ENCODE measurements at places on chromosomes 1 and 21.

DNA sequence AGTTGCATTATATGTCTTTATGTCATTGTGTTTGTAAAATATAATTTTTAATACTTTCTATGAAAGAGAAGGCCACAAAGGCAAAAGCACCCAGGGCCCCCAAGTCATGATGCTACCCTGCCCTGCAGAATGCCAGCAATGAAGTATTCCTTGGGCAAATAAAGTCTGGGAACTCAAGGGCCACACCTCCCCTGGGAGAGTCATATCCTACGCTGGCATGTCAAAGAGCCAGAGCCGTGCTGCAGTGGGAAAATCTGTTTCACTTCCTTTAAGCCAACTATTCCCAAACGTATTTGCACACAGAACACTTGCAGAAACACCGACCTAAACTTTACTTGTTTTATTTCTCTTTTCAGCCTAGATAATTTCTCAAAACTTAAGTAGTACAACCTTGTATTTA is 98.4 kb upstream of the KAZN start:
- DNase-seq, result no peak

- DNase-seq, result no peak
These were observed 276.0 kb downstream of the MRPL39 start for GRCh38 chr21:25331286-25331685.

- no peak for DNase-seq
These were observed 24.9 kb downstream of the KMO start for GRCh38 chr1:241557031-241557430.

GRCh38 chr1:170789063-170789462 is 125.1 kb downstream of the PRRX1 start:
- no peak for DNase-seq

DNA sequence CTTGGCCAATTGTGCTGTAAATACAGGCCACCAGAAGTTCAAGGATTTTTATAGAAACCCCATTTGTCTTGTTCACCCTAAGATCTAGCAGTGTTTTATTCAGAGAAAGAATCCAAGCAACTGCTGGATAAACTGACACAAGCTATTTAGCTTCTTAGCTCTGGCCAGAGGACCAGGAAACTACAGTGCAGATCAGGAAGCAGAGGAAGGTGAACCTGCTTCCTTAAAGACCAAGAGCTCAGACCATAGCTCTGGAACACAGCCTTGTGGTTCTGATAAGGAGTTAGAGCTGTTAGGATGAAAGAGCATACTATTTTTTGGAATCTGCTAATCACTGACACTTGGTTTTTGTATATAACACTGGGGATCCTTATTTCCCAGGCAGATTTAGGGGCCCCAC is 5.2 kb upstream of the CCDC17 start:
- no peak for DNase-seq

DNA sequence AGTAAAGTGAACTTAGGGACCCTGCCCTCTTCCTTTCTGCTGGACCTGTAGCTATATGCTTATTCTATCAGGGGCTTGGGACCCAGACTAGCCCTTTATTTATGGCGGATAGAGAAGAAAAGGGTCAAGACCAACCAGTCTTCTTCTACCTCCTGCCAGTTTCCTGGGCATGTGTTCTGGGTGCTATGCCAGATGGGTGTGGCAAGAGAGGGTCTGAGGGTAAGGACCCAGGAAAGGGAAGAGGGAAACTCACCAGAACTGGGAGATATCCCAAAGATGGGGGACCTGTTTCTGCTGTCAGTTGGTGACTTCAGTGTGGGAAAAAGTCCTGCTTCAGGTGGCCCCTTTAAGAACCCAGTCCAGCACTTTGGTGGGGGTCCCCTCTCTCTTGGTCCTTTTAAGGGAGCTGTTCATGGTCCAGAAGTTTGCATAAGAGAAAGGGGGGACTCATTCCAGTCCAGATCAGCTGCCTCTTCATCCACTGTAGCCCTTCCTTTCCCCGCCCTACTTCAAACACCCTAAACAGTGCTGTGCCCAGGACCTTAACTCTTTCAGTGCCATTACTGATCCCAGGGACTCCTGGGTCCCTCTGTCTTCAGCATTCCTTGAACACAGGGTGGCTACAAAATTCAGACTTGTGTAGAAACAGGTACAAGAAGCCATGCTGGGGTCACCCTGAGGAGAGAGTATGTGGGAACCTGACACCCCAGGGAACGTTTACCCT is 18.4 kb downstream of the SSR2 start:
- DNase-seq, result no peak

DNA sequence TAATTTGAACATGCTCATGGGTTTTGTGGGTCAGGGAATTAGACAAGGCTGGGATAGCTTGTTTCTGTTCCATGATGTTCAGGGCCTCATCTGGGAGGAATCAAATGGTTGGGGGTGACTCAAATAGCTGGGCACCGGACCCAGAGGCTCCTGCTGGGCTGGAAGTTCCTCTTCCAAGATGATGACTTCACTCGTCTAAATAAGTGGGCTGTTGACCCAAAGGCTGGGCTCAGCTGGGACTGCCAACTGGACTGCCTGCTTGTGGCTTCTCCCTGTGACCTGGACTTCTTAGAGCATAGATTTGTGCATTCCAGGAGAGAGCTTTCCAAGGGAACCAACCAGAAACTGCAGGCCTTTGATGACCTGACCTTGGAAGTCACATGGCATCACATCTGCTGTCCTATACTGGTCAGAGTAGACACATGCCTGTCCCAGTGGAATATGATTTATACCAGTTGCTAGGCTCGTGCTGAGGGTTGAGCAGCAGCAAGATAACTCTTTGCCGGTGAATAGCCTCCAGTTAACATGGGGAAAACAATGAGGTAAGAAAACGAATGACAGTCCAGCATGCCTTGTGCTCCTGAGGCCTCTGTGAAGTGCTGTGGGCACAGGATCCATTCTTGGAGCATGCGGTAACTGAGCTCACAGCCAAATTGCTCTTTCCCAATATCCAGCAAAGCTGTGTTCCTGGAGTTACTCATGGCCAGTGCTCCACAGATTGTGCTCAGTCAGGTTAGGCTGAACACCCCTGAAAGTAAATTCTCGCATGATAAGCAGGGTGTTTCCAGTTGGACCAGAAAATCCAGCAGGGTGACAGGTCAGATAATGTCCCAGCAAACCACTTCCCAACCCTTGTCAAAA is 272.9 kb upstream of the TMEM51 start:
- no peak for DNase-seq
